ENCODE measurements at places on chromosomes 6 and 20.

- no peak for DNase-seq
Measured at GRCh38 chr20:48728042-48728825, 99.6 kb downstream of the PREX1 start.

DNA sequence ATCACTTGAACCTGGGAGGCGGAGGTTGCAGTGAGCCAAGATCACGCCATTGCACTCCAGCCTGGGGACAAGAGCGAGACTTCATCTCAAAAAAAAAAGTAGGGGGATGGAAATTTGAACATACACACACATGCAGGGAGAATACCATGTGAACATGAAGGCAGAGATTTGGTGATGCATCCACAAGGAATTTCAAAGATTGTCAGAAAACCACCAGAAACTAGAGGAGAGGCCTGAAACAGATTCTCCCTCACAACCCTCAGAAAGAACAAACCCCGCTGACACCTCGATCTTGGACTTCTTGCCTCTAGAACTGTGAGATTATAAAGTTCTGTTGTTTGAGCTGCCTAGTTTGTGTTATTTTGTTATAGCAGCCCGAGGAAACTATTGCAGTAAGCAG is 125.5 kb downstream of the GPX5 start:
- DNase-seq, result no peak

- peak; percentile 43 for DNase-seq
Measured at GRCh38 chr20:50588034-50588736, 78.0 kb downstream of the PTPN1 start.

GRCh38 chr6:20811109-20811761 is 277.0 kb downstream of the CDKAL1 start:
- DNase-seq, result no peak

DNA sequence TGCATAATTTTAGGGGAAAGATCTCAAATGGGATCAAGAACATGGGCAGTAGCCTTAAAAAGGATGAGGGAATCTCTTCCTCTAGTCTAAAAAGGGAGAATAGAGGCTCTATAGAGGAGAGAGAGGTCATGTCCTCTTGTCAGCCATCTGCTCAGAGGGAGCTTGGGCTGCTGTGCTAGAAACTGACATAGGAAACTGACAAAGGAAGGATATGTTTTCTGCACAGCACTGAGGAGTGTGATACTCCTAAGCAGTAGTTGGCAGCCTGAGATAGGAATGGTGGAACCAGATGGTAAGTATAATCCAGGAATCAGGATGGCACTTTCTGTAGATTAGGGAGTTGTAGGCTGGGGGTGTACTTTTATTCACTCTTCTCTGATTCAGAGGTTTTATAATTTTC is 59.2 kb downstream of the PTPRA start:
- DNase-seq, result no peak

DNA sequence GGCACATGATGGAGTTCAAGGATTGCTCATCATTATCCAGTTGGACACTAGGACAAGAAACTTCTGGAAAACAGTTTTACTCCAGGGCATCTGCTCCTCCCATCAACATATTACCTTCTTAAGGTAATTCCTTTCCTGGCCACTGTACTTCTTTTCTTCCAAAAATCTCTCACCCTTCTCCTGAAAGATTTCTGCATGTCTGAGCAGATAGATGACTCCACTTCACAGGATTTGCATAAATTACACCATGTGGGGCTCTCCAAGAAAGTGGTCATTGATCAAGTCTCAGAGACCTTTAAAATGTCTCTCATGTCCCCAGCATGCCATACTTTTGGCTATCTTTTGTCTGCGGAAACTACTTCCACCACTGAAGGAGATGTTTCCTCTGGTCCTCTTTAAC is 103.2 kb upstream of the TNFAIP3 start:
- DNase-seq, result no peak

DNA sequence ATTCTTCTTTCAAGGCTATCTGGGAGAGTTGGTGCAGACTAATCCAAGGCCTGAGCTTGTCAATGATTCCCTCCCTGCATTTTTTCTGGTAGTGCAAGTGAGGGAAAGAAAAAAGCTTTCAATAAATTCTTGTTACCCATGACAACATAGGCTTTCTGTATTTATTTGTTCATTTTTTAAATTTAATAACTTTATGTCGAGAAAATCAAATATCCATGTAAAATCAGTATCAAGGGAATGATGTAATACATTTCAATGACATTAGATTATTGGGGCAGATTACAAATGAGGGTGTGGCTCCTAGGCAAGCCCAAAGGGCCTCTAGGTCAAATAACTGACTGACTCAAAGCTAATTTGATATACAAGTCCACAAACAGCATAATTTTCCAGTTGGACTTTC is 104.0 kb downstream of the GJA1 start:
- no peak for DNase-seq

- no peak for DNase-seq
Measured at GRCh38 chr6:154893917-154894316, 101.2 kb upstream of the TIAM2 start.
